ENCODE measurements at places on chromosomes 4 and X.

GRCh38 chr4:175874306-175874705, 62.2 kb upstream of the GPM6A start:
- DNase-seq, result no peak

DNA sequence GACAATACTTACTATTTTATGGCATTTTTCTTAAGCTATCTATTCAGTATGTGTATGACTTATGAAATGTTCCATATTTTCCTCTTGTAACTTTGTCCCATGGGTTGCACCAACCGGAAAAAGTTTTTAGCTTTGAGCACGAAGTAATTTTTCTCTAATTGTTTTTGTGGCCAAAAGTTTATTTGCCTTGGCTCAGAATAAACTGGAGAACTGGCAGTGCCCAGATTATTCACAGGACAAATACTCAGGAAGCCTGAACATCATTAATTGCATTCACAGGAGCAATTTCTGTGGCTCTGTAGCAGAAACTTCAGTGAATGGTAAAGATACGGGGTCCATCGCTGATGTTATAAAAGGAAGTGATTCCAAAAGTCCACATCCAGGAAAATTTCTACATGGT, 184.5 kb downstream of the ARHGAP10 start:
- no peak for DNase-seq

- no peak for DNase-seq
Measured at GRCh38 chr4:135385830-135386581, 1184.4 kb upstream of the PABPC4L start.

DNA sequence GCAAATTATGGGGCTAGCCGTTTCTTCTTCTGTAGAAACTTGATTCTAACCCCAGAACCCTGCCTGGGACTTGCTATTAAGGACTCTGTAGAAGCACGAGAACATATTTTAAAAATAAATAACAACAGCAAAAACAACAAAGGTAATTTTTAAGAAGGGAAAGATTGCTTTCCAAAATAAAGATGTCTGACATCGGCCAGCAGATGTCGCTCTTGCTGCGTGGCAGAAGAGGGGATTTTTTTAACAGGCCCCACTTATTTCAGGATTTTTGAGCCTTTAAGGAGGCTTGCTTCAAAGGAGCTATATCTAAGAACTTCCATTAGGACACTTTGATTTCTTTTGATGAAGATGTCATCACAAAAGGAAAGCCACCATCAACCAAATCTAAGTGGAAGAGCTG, 62.8 kb upstream of the EGFL6 start:
- DNase-seq, result peak; percentile 32

GRCh38 chr4:79267671-79268070, 58.2 kb downstream of the NAA11 start:
- no peak for DNase-seq

DNA sequence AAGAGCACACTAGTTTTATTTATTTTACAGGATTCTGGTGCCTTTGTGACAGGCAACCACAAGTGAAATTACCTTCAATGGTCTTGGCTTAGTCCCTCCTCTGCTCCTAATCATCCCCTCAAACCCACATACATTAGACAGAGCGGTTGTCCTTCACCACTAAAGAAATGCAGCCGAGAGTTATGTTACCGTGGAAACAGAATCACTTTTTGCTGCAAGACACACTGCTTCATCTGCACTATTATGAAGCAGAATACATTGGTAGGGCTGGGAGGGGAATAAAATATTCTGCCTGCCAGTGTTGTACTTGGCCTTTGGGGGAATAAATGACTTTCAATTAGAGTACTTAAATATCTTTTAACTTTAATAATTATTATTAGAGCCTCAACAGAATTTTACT, 75.2 kb downstream of the ARHGEF38 start:
- no peak for DNase-seq

- no peak for DNase-seq
Measured at GRCh38 chr4:3096202-3096601, 21.7 kb downstream of the HTT start.

DNA sequence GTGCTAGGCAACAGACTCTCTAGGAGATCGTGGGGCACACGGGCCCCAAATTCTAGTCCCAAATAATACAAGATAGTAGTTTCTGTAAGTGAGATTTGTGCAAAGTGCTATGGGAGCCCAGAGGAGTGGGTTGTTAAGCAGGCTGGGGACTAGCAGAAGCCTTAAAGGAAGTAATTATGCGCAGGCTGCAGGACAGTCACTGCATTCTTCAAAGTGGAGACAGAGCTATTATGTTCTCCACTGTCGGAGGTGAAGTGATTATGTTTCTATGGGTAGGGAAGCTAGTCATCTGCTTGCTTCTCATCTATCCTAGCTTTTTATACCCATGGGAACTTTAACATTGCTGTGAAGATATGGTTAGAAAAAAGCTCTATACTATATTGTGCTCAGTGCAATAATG, 154.2 kb downstream of the CPE start:
- DNase-seq, result no peak

GRCh38 chrX:1205681-1206611, 6.5 kb downstream of the CRLF2 start:
- DNase-seq, result no peak

- DNase-seq, result no peak
Measured at GRCh38 chr4:52728691-52729240, 22.5 kb downstream of the ERVMER34-1 start.

GRCh38 chr4:27791640-27792039, 931.0 kb downstream of the STIM2 start:
- DNase-seq, result no peak

DNA sequence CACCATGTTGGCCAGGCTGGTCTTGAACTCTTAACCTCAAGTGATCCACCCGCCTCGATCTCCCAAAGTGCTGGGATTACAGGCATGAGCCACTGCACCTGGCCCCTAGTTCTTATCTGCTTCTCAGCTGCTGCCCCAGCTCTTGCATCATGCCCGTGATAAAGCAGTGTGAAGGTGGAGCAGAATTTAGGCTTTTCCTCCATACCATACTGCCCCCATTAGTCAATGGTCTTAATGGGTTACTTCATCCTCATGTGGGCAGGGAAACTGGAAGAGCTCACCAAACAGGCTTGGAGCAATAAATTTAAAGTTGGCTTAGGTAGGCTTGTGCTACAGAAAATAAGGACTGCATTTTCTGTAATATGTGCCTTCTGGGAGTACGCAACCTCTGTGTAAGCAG, 636.9 kb upstream of the BOD1L1 start:
- no peak for DNase-seq

GRCh38 chr4:99696801-99697200, 39.2 kb upstream of the C4orf54 start:
- DNase-seq, result no peak

DNA sequence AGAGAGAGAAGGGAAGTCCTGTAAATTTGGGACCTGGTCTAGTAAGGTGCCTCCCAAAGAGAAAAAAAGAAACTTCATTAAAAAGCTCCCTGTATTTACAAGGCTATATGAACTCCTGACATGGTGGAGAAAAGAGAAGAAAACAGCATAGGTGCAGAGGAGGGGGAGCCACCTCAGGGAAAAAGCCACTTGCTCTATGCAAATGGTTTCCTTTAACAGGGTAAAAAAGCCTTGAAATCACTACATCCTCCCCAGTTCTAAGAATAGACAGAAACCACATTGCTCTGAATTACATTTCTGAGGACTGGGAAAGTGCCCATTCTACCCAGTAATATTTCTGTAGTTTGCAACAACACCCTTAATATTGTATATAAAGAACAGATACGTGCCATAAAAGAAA, 165.5 kb downstream of the KLF8 start:
- DNase-seq, result no peak

DNA sequence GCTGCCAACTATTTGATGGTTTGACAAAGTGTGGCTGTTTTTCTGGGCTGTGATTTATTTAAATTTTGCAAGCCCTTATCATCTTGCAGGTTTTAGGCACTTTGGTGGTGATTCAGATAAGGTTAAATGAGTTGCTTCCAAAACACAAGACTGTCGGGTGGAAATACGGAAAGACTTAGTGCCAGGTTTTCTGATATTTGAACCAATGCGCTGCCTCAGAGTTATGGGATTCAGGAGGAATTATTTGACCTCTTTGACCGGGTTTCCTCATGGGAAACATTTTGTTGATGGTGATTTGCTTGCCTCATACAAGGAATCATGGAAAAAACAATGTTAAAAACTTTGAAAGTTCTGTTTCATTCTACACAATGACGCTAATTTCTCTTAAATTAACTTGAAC, 136.1 kb upstream of the MAP9 start:
- DNase-seq, result no peak

GRCh38 chrX:115259238-115259875, 25.5 kb upstream of the LRCH2 start:
- DNase-seq, result no peak

GRCh38 chr4:4838051-4838935, 21.2 kb upstream of the MSX1 start:
- no peak for DNase-seq

DNA sequence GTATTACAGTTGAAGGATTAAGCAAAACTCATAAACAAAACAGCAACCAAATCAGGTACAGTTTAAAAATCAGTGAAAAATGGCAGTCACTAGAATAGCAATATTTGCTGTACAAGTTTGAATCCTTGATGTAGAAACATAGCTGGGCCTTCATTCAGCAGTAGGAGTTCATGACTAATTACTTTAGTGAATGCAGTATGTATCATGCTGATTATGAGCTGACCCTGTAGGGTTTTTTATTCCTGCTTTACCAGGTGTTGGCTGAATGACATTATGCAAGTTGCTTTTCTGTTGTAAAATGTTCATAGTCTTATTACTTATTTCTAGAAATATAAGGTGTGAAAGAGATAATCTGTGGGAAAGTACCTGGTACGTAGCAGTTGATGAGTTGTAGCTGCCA, 179.6 kb downstream of the CCSER1 start:
- no peak for DNase-seq

GRCh38 chr4:186283311-186283710, 17.3 kb downstream of the F11 start:
- no peak for DNase-seq

- DNase-seq, result no peak
Measured at GRCh38 chrX:64805683-64806082, 170.6 kb downstream of the ZC4H2 start.

DNA sequence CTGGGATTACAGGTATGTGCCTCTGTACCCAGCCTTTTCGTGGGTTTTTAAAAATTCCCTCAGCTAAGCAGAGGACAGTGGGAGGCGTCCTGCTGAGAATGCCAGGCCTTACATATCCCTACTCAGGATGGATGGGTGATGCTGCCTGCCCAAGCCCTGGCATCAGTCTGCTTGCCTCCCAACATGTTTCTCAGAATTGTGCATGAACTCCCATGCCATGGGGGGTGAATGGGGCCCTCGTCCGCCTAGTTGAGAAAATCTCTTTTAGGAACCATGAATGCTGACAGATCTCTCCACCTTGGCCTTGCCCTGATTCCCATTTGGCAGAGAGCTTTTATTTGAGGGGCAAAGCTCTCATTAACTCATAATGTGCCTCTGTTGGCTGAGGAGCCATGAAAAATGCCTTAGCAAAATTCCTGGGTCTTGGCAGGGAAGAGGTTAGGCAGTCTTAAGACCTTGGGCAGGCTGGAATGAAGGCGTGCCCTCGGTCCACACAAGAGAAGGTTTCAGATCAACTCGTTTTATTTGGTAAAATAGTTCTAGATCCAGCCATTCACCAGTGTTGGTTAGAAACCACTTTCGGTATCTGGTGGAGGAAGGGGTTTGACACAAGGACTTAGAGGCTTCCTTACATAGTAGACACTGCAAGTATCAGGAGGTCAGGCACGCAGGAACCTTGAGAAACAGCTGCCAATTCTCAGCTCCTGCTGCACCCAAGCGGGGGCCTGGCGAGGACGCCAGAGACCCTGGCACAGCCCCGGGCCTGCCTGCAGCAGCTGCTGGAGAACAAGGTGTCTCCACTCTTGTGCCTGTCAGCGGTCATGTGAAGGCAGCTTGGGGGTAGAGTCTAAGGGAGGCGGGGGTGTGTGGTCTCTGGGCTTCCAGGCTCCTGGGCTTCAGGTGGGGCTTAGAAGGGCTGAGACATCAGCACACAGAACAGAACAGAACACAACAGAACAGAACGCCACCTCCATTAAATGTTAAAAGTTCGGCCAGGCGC, 192.8 kb upstream of the PSAPL1 start:
- DNase-seq, result no peak

- DNase-seq, result no peak
Measured at GRCh38 chr4:54184581-54184980, 44.5 kb upstream of the PDGFRA start.

DNA sequence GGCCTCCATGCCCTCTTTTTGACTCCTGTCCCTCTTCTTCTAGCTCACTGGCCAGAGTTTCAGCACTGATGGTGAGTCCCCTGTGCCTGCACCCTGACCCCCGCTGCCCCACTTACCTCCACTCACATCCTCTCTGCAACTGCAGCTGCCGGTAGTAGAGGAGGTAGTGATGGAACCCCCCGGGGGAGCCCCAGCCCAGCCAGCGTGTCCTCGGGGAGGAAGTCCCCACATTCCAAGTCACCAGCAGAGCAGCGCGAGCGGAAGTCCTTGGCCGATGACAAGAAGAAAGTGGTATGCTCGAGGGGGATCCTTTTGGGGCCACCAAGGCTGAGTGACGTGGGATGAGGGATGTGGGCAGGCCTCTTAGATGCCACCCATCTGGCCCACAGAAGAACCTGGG, 5.8 kb downstream of the ARAF start:
- no peak for DNase-seq

DNA sequence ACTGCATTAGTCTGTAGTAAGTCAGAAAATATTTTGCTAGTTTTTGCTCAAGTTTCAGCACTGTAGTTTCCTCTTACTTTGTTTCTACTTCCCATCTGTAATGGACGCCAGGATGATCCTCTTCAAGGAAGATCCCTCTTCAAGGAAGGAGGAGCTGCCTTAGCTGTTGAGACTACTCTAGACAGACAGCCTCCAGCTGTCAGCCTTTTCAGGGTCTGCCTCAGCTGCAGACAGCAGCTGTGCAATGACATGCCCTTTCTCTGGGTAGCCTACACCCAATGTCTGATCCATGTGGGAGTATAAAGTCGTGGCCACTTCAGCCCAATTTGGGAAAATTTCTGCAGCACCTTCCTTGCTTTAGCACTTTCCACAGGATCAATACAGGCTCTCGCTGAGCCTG, 281.0 kb upstream of the MAOA start:
- no peak for DNase-seq

GRCh38 chr4:142815834-142816233, 30.3 kb downstream of the INPP4B start:
- peak; percentile 6 for DNase-seq

- DNase-seq, result no peak
Measured at GRCh38 chr4:38411092-38411491, 252.9 kb upstream of the KLF3 start.

- no peak for DNase-seq
Measured at GRCh38 chr4:5933996-5934831, 41.3 kb upstream of the CRMP1 start.

DNA sequence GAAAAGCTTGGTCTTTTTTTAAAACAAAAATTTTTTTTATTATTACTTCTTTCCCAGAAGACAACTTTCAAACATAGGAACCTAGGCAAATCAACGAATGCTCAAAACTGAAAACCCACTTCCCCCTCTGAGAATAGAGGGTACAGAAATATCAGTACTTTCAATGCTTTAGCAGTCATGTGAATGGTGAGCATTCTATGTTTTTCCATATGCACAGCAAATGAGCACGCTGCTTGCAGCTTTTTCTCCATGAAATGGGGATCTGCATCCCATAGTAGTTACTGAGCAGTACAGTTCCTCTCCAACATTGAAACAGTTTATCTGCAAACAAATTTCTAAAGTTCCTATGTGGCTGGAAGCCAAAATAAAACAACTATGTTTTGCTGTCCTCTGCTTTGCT, 108.4 kb upstream of the BMP2K start:
- DNase-seq, result no peak

Measured in hepatic stellate cell (primary cell).